Lung (tissue), 17 donors: ENCODE measurements at places on chromosomes 12 and 14. TPM values are rescaled to one million over a fixed set of nuclear protein-coding genes. Genes with fewer than 3 reads are reported as not detected.

The JDP2 gene
- 38.0 TPM for polyA plus RNA-seq

DNA sequence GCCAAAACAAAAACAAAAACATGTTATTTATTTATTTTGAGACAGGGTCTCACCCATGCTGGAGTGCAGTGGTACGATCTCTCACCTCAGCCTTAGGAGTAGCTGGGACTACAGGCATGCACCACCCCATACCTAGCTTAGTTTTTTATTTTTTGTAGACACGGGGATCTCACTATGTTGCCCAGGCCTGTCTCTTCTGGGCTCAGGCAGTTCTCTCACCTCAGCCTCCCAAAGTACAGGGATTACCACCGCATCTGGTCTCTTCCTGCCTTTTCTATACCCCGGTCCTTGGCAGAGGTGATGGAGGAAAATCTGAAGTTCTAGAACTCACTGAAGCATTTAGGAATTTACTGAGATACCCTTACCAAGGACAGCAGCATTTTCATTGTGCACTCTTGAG lies 6.8 kb upstream of the IRF2BPL start:
- DNase-seq, result no peak

GRCh38 chr12:22414742-22415141 lies 80.2 kb upstream of the ST8SIA1 start:
- no peak for DNase-seq

DNA sequence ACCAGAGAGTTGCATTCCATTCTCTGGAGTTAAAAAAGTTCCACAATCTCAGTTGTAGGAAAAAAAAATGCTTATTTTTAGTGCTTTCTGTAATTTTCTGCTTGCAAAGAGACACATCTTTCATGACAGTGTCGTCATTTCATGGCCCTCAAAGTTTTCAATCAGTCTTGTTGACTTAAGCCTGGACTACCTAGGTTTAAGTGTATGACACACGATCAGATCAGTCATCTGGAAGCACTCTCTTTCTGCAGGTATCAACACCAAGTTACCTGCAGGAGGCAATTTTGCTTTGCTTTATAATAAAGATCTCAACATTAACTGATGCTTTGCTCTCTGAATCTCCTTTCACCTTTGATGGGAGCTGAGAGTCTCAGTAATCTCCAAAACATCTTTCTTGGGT lies 251.6 kb downstream of the BCAT1 start:
- DNase-seq, result peak; percentile 15

The CLEC14A gene
- 28.4 TPM for polyA plus RNA-seq

The TAS2R13 gene
- not detected for polyA plus RNA-seq

DNA sequence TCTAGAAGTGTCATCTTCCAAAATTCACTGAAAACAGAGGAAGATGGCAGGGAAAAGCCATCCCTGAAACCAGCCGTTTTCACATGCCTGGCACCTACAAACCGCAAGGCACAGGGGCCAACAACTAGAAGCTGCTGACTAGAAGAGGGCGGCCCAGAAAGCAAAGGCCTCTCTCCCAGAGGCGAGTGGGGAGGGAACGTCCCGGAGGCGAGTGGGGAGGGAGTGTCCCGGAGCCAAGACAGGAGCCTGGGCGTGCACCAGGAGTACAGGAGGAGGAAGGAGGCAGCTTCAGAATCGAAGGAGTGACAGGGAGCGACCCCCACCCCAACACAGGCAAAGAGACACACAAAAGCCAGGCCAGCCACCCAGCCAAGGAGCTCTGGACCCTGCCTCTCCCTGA lies 21.0 kb downstream of the ANKLE2 start:
- no peak for DNase-seq

GRCh38 chr14:90796329-90796728 lies 19.9 kb downstream of the TTC7B start:
- no peak for DNase-seq

GRCh38 chr12:22543246-22544037 lies 900 bp downstream of the C2CD5 start:
- DNase-seq, result peak; percentile 66

GRCh38 chr12:28770322-28770721 lies 378.8 kb upstream of the FAR2 start:
- DNase-seq, result no peak

The GPR137C gene
- 0.59 TPM for polyA plus RNA-seq

The LRP1-AS gene
- polyA plus RNA-seq, result not detected

The RACGAP1 gene
- polyA plus RNA-seq, result 3.8 TPM

The RHEBL1 gene
- polyA plus RNA-seq, result 2.6 TPM

DNA sequence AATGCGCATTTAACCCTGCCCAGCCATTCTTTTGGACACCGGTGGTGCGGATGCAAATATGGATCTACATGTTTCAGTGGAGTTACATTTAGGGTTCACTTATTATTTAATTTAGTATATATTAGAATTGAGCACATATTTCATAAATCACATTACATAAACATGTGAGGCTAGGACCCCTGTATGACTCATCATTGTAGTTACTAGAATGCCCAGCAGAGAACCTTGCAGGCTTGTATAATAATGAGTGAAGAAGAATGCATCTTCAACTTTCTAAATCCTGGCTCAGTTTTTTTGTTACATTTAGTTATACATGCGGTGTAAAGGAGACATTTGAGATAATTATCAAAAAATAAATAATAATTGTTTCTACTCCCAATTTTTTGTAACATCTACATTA lies 369.0 kb downstream of the ATP23 start:
- no peak for DNase-seq

The KRT3 gene
- not detected for polyA plus RNA-seq

DNA sequence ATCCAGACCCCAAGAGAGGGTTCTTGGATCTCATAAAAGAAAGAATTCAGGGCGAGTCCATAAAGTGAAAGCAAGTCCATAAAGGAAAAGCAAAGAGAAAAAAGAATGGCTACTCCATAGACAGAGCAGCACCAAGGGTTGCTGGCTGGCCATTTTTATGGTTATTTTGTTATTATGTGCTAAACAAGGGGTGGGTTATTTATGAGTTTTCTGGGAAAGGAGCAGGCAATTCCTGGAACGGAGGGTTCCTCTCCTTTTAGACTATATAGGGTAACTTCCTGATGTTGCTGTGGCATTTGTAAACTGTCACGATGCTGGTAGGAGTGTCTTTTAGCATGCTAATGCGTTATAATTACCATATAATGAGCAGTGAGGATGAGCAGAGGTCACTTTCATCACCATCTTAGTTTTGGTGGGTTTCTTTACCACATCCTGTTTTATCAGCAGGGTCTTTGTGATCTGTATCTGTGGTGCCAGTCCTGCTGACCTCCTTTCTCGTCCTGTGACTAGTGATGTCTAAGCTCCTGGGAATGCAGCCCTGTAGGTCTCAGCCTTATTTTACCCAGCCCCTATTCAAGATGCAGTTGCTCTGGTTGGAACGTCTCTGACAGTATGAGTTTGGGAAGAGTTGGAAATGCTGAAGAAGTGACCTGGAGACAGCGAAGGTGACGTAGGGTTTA lies 100.5 kb downstream of the ZNF664 start:
- no peak for DNase-seq

The CBLN3 gene
- polyA plus RNA-seq, result 2.1 TPM

The TAS2R9 gene
- not detected for polyA plus RNA-seq

GRCh38 chr12:104784592-104784991 lies 173.5 kb downstream of the SLC41A2 start:
- DNase-seq, result peak; percentile 26

- DNase-seq, result no peak
These were observed 173.9 kb upstream of the PLEKHA5 start for GRCh38 chr12:18955594-18955993.

GRCh38 chr12:1553987-1554982 lies 40.1 kb downstream of the FBXL14 start:
- DNase-seq, result no peak

The COX8C gene
- not detected for polyA plus RNA-seq

The SDSL gene
- polyA plus RNA-seq, result 10.6 TPM

DNA sequence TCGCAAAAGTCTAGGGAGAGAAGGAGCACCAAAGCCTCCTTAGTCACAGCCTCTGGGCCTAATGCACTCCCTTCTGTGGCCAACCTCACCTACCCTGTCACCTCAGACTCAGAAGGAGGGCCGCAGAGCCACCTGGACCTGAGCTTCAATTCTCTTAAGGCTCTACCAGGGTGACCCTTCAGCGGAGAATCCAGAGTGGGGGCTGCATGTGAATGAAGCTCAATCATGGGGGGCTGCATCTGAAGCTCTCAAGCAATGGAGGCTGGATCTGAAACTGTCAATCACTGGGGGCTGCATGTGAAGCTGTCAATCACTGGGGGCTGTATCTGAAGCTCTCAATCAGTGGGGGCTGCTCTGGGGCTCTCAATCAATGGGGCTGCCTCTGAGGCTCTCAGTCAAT lies 43.1 kb upstream of the EIF5 start:
- no peak for DNase-seq

The KRT7 gene
- 1,415 TPM for polyA plus RNA-seq

GRCh38 chr14:98947911-98948595 lies 323.9 kb downstream of the BCL11B start:
- DNase-seq, result no peak

The PDE3A gene
- polyA plus RNA-seq, result 1.5 TPM

DNA sequence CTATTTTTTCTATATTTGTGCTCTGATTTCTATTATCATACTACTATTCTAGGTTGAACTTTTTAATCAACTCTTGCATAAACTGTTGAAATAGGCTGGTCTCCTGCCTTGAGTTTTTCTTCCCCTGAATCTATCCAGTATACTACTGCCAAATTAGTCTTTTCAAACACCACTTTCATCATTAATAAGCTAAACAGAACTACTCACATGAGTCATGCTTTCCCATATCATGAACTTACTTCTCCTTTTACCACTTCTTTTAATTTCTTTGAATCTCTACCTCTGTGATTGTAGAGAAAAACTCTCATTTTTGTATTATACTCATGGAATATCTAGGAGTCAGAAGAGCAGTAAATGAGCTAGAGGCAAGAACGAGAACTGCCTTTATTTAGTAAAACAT lies 340.3 kb upstream of the PDE3A start:
- no peak for DNase-seq

The TMCC3 gene
- 1.7 TPM for polyA plus RNA-seq

The ACIN1 gene
- polyA plus RNA-seq, result 106 TPM

The KRT72 gene
- 0.14 TPM for polyA plus RNA-seq

The RNASE7 gene
- polyA plus RNA-seq, result 0.13 TPM

- DNase-seq, result no peak
These were observed 101.2 kb downstream of the NINJ2 start for GRCh38 chr12:561908-562593.

DNA sequence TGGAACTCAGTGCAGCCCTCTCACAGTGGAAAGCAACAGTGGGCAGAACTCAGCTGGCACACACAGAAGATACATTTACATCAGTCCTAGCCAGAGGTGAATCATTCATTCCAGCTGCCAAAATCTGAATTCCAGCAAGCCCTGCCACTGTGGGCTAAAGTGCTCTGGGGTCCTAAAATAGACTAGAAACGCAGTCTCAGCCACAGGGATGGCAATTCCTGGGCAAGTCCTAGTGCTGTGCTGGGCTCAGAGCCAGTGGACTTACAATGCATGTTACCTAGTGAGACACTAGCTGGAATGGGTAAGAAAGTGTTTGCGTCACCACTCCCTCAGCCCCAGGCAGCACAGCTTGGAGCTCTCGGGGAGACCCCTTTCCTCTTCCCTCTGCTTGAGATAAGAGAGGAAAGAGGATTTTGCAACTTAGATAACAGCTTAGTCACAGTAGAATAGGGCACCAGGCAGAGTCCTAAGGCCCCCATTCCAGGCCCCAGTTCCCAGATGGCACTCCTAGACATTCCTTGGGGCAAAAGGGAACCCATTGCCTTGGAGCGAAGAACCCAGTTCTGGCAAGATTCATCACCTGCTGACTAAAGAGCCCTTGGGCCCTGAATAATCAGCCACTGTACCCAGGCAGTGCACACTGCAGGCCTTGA lies 592.9 kb downstream of the FSCB start:
- no peak for DNase-seq

DNA sequence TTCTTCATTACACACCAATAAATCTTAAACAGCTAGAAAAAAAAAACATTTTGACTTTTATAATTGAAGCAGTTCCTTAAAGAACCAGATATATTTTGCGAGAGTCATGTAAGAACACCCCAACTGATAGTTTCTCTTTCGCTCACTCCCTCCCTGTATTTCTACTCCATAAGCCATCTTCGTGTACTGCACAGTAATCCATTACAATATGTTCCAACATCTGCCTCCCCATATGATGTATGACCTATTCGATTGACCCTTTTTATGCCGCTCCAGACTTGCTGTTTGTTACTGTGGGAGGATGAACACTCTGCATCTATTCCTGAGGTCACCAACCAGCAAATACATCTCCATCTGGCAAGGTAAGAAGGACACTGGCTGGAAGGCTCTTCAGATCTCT lies 331.7 kb downstream of the SOX5 start:
- DNase-seq, result no peak

The ETFBKMT gene
- polyA plus RNA-seq, result 1.8 TPM

DNA sequence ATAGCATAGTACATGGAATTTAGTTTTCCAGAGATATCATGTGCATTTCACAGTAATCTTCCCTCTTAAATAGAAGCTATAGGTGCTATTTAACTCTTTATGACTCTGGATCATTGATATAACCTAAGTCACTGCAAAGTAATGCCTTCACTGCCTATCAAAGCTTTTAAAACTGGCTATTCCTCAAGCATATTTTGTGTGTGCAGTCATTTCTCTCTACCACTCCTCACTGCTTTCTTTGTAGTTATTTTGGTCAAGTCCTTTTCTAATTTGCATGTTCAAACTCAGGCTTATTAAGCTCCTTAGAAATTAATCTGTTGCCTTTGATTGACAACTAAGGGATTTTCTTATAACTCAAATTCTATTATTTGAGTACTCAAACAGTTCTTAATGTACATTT lies 79.4 kb upstream of the PLEKHG7 start:
- DNase-seq, result no peak

DNA sequence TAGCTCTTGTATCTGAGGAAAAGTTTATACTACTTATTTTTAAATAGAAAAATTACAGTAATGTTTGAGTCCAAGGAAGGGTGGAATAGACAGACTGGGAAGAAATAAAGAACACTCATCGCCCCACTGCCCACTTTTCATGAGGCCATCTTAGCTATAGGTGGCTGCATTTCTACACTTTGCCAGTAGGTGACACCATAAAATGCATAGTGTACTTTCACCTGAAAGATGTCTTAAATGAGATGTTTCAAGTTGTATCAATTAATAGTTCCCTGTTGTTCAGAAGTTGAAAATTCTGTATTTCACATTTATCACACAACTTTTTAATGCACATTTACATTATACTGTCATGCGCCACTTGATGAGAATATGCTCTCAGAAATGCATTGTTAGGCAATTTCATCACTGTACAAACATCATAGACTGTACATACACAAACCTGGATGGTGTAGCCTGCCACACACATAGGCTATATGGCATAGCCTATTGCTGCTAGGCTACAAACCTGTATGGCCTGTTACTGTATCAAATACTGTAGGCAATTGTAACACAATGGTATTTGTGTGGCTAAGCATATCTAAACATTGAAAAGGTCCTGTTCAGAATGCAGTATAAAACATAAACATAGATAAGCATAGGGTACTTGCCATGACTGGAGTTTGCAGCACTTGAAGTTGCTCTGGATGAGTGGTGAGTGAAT lies 27.6 kb downstream of the PMCH start:
- peak; percentile 55 for DNase-seq

DNA sequence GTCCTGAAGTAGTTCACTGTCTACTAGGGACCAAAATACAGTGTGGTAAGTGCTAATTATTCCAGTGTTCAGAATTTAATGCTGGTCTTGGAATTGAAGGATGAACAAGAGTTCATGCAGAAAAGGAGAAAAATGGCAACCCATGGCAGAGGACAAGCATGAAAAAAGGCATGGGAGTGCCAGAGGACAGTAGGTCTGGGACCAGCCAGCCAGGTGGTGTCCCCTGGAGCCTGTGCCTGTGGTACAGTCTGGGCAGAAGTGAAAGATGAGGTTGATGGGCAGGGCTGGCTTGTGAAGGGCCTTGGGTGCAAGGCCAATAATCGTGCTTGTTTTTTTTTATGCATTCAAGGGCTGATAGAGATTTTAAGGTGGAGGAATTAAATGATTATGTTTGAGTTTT lies 21.0 kb downstream of the C12orf75 start:
- DNase-seq, result no peak
